ENCODE measurements at places on chromosomes 3 and 15.

DNA sequence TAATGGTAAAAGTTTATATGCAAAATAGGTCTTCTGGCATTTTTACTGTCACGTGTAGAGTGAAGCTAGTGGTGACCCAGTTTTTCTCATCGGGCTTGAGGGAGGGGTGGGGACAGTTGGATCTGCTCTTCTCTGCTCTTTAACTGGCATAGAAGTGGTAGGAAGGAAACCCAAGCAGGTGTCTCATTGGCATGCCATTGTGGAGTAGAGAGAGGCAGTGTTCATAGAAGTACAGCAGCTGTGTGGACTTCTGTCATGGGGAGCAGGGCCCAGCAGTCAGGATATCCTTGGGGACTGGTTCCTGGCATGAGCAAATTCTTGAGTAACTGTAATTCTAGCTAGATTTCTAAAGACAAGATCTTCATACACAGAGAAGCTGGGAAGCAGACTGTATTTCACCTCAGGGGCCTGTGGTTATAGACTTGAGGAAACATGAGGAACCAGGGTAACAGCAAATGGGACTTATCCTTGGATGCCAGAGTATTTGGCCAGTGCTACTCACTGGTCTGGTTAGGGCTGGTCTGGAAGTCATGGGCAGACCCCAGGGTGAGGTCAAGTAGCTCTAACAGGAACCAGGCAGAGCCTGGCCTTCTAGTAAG lies 42.9 kb downstream of the CDIN1 start:
- no peak for DNase-seq

DNA sequence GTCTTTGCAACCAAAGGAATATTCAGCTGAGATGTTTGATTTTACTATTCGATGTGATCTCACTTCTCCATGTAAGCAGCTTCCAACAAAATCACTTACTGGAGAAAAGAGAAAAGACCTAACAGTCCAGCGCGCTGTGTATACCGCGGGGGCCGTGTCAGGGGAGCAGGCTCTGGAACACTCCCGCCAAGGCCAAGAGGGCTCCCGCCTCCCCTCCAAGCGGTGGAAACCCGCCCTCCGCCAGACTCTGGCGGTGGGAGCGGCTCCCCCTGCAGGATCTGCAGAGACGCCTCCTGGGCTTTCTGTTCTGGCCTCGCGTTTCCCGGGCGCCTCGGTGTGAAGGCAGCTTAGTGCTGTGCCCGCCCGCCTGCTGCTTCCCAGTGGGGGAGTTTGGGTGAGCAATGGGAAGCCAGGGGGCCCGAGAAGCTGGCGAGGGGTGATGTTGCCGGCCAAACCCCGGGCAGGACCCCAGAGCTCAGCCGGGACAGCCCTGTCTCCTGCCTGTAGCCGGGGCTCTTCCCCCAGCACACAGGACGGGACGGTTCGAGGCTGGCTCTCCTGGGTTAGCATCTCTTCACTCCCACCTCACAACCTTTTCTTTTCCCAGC lies 36.3 kb downstream of the CHST14 start:
- DNase-seq = peak; percentile 52

- no peak for DNase-seq
Measured at GRCh38 chr3:123667784-123668183, 82.9 kb upstream of the HACD2 start.

- peak; percentile 56 for DNase-seq
Measured at GRCh38 chr3:128873244-128874022, 6.0 kb upstream of the ACAD9 start.

GRCh38 chr15:65226221-65226620 lies 14.9 kb upstream of the CILP start:
- no peak for DNase-seq

Data from mammary epithelial cell (primary cell).